ENCODE measurements at places on chromosomes 1 and 21.
A peak's percentile ranks its signal among the peaks of the same experiment; 100 is the strongest.

DNA sequence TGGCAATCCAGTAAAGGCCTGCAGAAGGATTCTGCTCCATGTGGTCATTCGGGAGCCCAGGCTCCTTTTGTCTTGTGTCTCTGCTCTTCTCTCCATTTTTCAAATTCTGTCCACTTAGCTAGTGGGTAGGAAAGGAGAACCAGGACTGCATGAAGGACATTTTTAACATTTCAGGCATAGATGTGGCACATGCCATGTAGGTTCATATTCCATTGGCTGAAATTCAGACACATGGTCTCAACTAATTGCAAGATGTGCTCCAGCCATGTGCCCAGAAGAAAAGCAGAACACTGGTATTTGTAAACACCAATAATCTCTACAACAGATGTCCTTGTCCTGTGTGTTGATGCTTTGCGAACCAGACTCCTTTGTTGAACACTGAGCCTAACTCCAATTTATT is 85.2 kb upstream of the WLS start:
- DNase-seq, result no peak

GRCh38 chr1:19353596-19353995 is 41.5 kb downstream of the SLC66A1 start:
- DNase-seq, result no peak

- DNase-seq, result no peak
Measured at GRCh38 chr1:105485207-105485606, 1571.3 kb upstream of the PRMT6 start.

GRCh38 chr21:27129215-27129614 is 162.3 kb upstream of the ADAMTS5 start:
- DNase-seq, result no peak

DNA sequence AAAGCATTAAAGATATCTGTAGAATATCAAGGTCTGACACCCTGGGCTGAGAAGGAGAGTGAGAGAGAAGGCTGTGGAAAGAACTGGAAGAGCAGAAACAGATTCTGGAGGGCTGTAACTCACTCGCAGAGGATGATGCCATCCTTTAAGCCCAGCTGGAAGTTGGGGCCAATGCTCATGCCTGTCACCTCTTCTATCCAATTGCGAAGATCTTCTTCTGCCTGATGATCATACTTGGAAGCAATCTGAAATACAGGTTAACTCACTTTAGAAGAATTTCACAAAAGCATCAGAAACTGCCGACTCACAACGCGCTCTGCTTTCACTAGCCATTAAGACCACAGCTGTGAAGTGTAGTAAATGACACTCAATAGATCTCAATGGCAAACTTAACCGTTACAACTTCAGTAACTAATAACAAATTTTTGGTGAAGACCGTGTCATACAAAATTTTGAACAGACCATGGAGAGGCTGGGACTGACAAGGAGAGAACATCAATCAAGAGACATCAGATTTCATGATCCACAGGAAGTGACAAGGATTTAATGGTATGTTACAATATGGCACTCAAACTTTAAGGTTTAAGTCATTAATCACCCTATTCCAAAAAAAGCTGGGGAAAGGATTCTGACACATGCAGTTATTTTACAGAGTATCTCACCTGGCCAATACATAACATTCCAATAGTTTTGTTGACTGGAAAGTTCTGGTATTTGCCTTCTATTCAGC is 23.5 kb downstream of the CNN3 start:
- DNase-seq, result no peak

DNA sequence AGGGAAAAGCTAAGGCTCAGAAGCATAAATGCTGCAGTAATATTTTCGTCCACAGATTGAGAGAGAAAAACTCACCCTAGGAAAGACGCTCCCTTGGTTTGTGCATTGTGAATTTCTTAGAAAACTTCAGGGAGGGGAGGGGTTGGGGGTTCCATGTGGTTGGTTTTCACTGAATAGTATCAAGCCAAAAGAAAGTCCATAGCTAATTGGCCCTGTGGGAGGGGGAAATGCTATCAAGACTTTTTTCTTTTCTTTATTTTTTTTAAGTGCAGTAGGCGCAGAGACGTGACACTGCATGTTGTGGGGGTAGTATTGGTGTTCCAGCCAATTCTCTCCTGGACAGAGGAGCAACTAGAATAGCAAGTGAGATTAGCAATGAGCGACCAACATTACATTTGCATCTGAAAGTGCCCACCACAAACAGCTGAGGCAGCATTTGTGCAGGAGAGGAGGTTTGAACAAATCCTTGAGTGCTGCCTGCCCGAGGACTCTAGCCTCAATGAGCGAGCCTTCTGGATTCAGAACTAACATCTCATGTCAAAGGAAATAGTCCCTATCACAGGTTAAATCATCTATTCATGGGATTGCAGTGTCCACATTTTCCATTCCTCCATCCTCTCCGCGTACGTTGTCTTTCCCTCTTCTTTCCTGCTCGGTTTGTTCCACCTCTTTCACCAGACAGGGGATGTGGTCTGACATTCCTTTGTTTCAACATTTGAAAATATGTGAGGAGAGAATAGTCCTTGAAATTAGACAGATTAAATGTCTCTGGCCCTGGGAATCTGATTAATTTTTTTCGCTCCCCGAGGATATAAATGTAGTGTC is 118.0 kb upstream of the MARK1 start:
- no peak for DNase-seq

- DNase-seq, result no peak
Measured at GRCh38 chr1:167443757-167444156, 74.6 kb downstream of the CD247 start.

GRCh38 chr1:26293911-26294463 is 12.4 kb downstream of the UBXN11 start:
- DNase-seq, result no peak

- DNase-seq, result no peak
Measured at GRCh38 chr1:231801042-231801585, 174.5 kb downstream of the DISC1 start.

- DNase-seq, result no peak
Measured at GRCh38 chr21:19523746-19524145, 1120.2 kb upstream of the TMPRSS15 start.

GRCh38 chr1:21290546-21290944 is 282 bp upstream of the ECE1 start:
- DNase-seq, result peak; percentile 15

DNA sequence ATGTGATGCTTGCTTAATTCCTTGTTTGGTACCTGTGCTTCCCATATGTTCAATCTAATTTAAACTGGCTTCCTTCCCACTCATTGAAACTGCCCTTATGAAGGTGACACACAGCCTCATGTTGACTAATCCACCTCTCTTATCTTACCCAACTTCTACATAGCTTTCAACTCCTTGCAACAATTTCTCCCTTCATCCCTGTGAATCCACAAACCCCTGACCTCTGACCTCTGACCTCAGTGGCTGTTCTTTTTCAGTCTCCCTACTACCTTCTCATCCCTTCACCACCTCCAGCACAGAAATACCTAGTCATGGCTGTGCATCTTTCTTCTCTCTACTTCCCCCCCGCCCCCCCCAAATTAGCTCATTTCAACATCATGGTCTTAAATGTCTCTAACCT is 144.5 kb downstream of the TTLL7 start:
- DNase-seq, result no peak

- DNase-seq, result no peak
Measured at GRCh38 chr1:169105087-169105433, 1.4 kb upstream of the ATP1B1 start.

DNA sequence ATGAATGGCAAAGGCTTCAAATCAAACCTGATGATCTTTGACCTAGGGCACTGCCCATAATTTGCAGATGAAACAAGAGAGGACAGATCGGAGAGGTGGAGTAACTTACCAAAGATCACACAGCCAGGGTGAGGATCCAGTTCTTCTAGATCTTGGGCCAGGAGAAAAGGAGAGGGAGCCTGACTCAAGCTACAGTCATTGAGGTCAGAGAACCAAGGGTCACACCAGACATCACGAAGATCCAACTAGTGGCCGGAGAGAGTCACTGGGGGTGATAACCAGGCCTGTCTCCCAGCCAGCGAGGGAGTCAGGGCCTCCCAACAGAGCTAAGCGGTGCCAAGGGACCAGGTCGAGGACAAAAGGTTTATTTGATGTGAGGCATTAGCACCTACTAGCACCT is 115.0 kb downstream of the RIPK4 start:
- DNase-seq, result no peak

DNA sequence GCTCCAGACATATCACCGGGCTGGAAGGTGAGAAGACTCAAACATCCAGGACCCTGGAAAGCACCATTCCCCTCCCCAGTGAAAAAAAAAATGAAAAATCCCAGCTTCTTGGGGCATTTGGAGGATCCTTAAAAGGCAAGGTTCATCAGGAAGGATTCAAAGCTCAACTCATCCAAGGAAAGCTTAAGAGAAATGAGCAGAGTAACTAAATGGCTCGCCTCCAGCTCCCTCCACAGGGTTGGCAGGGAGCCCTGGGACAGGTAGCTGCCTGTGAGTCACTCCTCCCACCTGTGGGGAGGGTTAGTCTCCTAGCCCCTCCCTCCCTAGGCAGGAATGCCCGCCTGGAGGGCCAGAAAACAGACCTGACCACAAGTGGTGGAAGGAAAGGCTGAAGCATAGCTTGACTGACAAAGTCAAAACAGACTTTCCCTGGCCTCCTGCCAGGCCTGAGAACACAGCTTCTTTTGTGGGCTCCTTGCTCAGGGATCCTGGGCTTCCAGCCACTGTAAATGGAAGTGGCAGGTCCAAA is 712 bp upstream of the LAMB3 start:
- DNase-seq, result peak; percentile 26

DNA sequence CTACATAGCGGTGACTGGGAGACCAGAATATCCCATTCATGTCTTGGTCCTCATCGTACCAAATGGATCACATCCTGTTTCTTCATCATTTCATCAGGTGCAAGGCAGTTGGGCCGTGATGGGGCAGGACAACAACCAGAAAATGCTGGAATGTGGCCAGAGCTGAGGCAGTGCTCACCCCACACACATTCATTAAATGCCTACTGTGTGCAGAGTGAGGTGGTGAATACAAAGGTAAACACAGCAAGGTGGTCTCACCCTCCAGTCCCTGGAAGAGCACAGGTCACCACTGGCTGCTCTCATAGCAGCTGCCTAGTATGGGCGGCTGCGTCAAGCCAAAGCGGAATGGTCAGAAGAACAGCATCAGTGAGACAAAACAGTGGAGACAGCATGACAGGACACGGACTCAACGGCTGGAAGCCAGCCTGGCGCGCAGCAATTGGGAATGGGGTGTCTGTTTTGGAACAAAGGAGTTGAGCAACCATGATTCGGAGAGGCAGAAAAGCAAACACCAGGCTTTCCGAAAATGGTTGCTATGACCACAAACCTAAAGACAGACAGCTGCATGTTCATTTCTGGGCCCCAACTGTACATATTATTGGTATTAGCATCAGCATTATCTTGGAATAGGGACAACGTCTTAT is 5.6 kb upstream of the ADAMTSL4 start:
- DNase-seq, result no peak

GRCh38 chr1:17027403-17027802 is 15.7 kb upstream of the ATP13A2 start:
- DNase-seq, result no peak

- no peak for DNase-seq
Measured at GRCh38 chr1:20978413-20978812, 191.3 kb upstream of the HP1BP3 start.

GRCh38 chr1:16181887-16182719 is 26.2 kb upstream of the EPHA2 start:
- DNase-seq, result no peak
